ENCODE measurements at places on chromosomes 2 and 18.
A peak's percentile ranks its signal among the peaks of the same experiment; 100 is the strongest.

- no peak for DNase-seq
Observed at GRCh38 chr2:9585486-9585885, 29.9 kb upstream of the ADAM17 start.

DNA sequence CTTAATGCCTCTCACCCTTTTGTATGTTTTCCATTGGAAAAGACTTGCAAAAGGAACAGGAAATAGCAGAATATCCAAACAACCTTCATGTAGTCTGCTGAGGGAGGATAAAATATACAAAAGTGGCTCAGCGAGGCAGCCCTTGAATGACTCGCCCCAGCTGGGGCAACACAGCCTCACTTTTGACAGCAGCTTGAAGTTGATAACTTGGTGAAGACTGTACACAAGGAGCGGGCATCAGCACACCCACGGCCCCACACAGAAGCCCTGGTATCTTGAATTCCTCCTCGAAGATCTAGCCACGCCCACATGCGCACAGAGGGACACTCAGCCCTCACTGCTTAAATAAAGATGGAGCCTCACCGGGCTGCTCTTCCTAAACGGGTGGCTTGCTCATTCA is 161.0 kb downstream of the IRS1 start:
- DNase-seq, result no peak

- DNase-seq, result no peak
Observed at GRCh38 chr2:177728920-177729319, 336.3 kb downstream of the AGPS start.

GRCh38 chr2:171985076-171985475 is 14.7 kb upstream of the METAP1D start:
- DNase-seq, result no peak

GRCh38 chr18:56189615-56190014 is 448.8 kb downstream of the TXNL1 start:
- DNase-seq, result no peak

DNA sequence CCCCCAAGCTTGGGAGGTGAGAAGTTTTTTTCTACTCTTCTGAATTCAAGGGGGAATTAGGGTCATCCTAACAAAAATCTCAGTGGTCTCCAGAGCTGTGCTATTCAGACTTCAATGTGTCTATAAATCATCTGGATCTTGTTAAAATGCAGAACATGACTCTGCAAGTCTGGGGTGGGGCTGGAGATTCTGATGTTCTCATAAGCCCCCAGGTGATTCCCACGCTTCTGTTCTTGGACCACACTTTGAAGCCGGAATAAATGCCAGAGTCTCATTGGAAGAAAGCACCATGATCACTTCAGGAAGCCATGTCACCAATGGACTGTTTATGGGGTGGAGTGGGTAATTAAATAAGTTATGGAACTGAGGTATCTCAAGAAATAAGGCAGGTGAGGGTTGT is 22.2 kb upstream of the SLC16A14 start:
- no peak for DNase-seq

DNA sequence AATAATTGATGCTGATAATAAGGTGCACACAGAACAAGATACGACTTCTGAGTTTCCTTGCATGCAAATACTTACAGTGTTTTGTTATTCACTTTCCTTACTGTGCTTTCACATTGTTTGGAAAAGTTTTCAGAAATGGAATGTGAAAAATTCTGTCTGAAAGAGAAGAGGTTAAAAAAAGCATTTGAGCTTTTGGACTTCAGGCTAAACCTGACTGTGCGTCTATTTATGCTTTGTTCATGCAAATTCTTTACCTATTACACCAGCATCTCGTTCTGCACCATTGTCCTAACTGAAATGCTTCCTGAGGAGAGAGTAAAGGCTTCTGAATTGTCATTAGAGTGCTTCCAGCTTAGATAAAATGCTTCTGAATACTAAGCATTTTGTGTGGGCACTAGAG is 61.4 kb downstream of the LHCGR start:
- DNase-seq, result no peak

GRCh38 chr2:223846515-223846914 is 9.1 kb upstream of the AP1S3 start:
- DNase-seq, result peak; percentile 33

GRCh38 chr2:126664234-126664633 is 8.3 kb downstream of the GYPC start:
- DNase-seq, result no peak

All from HS-27A (cell line).